CD4-positive, CD25-positive, alpha-beta regulatory T cell (primary cell): ENCODE measurements at places on chromosomes 5 and 9.

DNA sequence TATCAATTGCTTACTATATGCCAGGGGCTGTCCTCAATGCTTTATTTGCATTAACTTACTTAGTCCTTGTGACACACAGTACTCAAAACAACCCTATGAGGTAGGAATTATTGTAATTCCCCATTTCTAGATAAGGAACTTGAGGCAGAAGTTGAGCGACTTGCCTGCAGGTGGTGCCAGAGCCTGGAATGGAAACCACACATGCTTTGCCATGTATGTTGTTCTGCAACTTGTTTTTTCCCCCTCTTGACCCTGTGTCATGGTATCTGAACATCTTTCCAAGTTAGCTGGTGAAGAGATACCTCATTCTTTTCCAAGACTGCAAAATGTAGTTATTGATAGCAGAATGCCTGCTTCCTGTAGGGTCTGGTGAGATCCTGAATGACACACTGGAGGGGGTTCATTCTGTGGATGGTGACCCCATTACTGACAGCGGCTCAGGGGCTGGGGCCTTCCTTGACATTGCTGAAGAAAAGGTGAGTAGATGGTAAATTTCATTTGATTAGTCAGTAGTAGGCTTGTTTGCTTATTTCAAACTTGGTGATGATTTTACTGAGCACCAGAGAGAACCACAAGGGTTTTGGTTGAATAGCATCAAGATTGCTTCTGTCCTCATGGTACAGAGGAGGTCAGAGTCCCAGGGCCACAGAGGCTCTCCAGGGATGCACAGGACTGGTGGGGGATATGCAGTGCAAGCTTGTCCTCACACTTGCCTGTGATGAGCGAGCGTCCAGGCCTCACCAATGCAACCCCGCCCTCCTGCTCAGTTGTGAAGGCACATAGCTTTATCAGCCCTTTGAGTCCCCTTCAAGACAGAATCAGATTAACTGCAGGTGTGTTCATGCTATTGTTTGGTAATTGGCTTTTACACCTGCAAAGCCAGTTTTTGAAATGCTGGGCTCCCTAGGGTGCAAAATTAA lies 57.0 kb downstream of the COL15A1 start:
- peak; percentile 84 for DNase-seq

GRCh38 chr9:126536131-126536530 lies 77.6 kb upstream of the LMX1B start:
- DNase-seq: no peak

DNA sequence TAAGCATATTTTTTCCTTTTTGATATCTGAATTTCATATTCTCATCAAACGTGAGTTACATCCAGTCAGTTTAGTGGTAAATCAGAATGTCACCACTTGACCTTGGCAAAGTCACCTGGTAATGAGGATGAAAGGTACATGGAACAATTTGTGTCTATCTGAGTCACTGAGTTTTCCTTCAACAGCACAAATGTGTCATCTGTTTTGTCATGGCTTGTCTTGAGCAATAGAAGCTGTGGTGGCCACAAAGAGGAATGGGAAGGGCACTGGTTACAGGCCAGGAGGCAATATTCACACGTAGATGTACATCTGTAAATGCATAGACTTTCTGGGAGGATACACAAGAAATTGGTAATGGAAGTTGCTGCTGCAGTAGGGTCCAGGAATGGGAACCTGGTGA lies 8.4 kb upstream of the ZNF474 start:
- no peak for DNase-seq

GRCh38 chr5:174318578-174318977 lies 273.1 kb downstream of the NSG2 start:
- DNase-seq: no peak

GRCh38 chr5:168991311-168991710 lies 309.6 kb downstream of the SLIT3 start:
- DNase-seq: no peak

GRCh38 chr5:74205767-74206578 lies 434.6 kb downstream of the ENC1 start:
- no peak for DNase-seq

DNA sequence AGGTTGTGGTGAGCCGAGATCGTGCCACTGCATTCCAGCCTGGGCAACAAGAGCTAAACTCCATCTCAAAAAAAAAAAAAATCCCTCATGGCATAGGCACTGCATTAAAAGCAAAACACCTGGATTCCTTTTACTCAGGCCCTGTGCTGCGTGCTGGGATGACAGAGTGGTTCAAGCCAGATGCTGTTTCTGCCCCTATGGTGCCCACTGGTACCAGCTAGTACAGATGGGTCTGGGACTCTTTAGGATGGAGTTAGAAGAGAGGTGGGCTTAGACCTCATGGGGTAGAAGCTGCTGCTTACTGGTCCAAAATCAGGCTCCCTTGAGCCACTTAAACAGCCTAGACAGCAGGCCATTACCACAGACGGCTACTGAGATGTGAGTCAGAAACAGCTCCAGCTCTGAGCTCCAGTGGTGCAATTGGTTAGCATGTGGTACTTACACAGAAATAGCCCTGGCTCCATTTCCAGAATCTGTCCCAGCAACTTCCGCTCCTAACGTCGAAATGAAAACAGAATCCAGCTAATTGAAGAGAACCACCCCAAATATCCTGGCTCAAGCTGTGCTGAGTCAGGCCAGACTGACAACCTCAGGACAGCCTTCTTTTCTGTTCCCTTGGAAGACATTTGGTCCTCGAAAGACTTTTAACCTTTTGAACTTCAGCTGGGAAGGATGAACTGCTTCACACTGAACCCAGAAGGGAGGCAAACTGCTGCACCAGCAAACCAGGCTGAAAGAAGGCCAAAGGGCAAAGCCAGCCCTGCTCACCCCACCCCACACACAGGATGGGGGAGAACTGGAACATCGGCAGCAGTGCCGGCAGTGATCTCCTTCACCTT lies 15.5 kb downstream of the C5orf15 start:
- DNase-seq: no peak

DNA sequence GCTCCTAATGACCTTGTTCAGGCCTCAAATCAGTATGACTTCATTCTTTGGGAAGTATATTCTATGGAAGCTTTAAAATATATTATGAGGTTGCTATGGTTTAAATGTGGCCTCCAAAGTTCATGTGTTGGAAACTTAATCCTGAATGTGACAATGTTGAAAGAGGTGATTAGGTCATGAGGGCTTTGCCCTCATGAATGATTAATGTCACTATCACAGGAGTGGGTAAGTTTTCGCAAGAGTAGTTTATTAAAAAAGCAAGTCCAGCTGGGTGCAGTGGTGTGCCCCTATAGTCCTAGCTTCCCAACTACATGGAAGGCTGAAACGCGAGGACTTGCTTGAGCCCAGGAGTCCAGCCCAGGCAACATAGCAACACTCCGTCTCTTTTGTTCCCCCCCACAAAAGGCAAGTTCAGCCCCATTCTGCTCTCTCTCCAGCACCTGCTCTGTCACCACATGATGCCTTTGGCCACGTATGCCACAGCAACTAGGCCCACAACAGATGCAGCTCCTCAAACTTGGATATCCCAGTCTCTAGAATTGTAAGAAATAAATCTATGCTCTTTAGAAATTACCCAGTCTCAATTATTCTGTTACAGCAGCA lies 105.3 kb downstream of the SIL1 start:
- DNase-seq: no peak

DNA sequence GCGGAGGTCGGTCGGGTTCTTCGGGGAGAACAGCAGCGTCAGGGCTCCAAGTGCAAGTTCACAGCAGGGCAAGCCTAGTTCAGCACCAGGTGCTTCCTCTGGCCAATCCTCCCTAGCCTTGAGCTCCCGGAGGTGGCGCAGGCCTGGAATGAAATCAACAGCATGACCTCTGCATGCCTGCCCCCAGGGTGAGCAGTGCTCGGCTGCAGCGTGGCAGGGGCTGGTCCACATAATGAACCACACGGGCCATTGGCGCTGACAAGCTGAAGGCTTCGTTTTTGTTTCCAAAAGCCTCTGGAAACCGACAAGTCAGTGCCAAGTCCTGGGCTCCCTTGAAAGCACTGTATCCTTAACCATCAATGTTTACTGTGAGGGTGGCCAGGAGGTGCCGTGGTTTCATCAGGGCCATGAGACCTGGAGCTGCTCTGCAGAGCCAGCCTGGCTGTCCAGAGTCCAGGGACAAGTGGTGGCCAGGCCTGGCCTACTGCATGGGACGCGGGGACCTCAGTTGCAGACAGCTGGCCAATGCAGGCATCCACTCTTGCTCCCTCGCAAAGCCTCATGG lies 2.1 kb upstream of the INPP5E start:
- DNase-seq: no peak

- no peak for DNase-seq
These were observed 37.6 kb upstream of the GGTA1 start for GRCh38 chr9:121537283-121537682.

GRCh38 chr5:151383011-151383410 lies 35.7 kb upstream of the SLC36A2 start:
- DNase-seq: no peak

GRCh38 chr9:86918556-86918955 lies 28.8 kb downstream of the GAS1 start:
- no peak for DNase-seq

DNA sequence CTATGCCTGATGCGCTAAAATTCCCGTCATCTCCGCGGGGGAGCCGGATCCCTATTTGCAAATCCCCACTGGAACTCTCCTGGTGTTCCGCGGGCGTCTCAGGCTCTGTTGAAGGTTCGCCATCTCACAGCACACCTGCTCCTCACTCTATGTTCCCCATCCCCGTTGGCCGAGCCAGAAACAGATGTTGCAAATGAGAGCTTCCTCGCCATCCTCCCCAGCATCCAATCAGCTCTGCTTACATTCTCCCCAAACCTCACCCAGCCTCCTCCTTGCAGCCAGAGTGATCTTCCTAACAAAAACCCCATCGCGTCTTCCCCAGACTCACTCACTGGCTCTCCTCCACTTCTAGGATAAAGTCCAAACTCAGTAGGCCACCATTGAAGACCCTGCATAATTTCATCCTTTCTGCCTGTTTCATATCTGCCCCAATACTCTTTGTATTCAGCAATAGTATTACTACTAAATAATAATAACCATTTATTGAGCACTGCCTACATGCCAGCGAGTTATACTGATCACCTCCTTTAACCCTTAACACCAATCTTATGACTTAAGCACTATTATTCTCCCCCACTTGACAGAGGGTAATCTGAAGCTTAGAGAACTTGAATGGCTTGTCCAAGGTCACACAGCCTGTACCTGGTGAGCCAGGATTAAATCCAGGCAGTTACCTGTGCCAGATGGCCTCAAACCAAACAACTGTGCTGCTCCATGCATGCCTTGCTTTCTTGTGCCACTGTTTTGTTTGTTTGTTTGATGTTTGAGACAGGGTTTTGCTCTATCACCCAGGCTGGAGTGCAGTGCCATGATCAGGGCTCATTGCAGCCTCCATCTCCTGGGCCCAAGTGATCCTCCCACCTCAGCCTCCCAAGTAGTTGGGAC lies 14.0 kb downstream of the AQP7 start:
- no peak for DNase-seq

GRCh38 chr9:36945999-36946398 lies 88.1 kb downstream of the PAX5 start:
- no peak for DNase-seq

DNA sequence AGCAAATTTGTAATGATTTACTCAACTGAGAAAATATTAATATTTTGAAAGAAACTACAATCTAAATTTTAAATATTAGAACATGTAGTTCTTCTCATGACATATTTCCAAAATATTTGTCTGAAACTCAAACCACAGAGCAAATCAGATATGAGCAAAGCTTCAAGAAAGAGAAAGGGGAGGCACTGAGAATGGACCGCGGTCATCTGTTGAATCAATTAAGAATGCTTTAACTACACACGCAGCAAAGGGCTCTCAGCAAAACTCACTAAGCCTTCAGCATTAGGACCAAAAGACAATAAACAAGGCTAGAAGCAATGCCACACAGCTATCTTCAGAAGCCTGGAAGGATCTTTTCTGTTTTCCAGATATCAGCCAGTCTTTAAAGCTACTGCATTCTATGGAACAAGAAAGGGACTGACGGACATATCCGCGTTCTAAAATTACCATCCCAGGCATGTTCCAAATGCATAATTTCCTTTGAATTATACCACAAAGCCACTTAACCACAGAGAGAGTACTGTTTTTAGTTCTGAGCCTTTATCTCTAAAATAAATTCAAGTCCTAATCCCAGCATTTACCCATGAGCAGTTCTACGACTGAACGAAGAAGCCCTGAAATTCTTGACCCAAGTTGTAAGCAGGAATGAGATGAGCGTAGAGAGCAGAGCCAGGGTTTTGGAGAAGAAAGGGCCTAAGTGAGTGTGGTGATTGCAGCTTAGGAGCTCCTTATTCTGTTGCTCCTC lies 513.5 kb downstream of the AGTPBP1 start:
- DNase-seq: no peak

- no peak for DNase-seq
These were observed 145.6 kb downstream of the NSG2 start for GRCh38 chr5:174191076-174191475.

- DNase-seq: no peak
These were observed 136.1 kb downstream of the RGS3 start for GRCh38 chr9:113599646-113600022.

DNA sequence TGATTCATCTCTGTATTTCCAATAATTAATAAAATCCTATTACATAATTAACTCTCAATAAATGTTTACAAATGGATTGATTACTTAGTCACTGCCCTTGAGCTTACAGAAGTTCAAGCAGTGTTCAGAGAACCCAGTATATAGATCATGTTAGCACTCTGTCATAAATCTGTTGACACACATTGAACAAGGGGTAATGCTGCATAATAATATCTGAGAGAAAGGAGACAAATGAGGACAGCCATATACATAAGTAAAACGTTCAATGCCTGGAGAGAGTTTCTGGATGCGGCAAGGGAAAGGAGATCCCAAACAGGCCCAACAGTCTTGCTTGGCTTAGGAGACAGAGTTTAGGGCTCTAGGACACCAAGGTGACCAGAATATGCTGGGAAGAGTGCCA lies 270.2 kb downstream of the FBXL17 start:
- no peak for DNase-seq

DNA sequence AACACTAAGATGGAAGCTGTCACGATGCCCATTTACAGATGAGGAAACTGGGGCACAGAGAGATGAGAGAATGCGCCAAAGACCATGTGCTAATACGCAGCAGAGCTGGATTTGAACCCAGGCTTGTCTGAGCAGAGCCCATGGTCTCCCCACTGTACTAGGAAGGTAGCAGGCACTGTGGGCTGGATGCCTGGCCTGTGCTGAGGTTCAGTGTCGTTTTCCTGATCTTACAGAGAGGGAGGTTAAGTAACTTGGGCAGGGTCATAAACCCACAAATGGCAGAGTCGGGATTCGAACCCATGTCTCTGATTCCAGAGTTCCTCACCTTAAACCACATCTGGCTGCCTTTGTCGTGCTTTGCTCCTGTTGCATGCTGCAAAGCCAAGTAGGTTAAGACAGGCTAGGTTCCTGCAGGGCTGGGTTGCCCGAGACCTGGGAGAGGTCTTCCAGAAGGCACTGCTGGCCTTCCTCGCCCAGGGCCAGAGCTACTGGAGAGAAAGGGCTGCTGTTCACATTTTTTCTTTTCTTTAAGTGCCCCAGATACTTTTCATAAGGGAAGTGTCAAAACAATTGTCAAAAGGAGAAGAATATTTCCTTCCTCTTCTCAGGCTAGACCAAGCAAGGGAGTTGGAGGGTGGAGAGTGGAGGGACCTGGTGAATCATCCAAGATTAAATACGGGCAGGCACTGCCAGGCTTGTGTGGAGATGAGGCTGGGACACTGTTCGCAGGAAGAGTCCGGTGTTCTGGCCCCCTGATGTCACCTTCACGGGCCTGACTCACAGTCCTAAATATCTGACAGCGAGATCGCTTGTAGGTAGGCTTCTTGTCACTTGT lies 3.2 kb downstream of the NEK6 start:
- DNase-seq: no peak
